ENCODE measurements at places on chromosomes 5 and 9.

DNA sequence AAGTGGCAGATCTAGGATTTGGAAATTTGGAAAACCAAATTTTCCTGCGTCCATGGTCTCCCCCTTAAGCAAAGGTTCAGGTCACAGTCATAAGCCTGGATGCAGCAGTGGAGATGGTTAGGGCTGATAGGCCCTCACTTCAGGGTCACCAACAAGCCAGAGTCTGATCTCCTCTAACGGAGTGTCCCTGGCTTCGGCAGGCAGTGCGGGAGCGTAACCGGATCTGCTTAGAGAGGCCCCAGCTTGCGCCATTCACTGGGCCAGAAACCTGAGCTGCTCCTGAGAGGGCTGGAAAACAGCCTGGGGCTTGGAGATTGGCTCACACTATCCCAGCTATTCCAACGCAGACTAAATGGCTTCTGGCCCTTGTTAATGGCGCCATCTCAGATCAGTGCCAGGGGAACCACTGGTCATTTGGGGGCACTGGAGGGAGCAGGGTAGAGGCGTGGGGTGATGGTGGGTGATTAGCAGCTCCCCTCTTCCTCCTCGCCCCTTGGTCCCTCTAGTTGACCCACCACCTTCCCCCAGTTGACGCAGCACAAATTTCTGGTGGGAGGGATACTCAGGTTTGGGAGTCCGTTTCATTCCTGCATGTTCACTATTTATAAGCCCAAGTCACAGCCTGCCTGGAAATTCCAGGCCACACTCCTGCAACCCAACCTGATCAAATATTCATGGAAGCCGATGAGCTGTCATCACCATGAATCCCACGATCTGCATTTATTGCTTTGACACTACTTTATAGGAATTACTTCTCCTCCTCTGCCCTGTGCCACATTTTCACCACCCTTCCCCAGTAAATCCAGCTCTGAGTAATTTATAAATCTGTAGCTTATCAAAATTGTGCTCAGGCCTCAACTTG, 134.6 kb upstream of the CPEB4 start:
- DNase-seq: no peak

- no peak for DNase-seq
Observed at GRCh38 chr9:109329638-109330258, 8.9 kb upstream of the EPB41L4B start.

DNA sequence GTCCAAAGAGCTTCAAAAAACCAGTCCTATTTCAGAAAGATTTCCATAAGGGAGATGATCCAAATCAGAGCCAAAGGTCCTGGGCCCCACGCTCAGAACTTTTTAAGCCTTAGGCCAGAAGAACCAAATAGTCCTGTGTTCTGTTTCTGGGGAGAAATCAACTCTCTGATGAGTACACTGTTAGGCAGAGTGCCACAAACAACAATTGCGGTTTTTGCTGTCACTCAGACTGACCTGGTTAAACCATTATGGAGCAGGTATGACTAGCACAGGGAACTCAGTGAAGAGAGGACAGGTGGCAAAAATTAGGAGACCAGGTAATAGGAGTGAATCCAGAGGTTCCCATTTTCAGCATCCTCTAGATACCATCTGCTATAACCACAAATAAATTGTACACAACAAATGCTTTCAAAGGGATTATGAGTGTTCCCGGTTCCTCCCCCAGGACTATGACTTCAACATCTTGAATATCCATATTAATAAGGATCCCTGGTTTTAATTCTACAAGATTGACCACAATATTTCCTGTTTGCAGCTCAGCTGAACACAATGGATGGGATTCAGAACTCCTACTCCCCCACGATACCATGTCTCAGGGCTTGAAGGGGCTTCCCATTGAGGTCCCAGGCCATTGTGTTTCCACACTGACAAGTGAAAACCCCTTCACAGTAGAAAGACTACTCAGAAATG, 52.1 kb upstream of the FREM1 start:
- no peak for DNase-seq

DNA sequence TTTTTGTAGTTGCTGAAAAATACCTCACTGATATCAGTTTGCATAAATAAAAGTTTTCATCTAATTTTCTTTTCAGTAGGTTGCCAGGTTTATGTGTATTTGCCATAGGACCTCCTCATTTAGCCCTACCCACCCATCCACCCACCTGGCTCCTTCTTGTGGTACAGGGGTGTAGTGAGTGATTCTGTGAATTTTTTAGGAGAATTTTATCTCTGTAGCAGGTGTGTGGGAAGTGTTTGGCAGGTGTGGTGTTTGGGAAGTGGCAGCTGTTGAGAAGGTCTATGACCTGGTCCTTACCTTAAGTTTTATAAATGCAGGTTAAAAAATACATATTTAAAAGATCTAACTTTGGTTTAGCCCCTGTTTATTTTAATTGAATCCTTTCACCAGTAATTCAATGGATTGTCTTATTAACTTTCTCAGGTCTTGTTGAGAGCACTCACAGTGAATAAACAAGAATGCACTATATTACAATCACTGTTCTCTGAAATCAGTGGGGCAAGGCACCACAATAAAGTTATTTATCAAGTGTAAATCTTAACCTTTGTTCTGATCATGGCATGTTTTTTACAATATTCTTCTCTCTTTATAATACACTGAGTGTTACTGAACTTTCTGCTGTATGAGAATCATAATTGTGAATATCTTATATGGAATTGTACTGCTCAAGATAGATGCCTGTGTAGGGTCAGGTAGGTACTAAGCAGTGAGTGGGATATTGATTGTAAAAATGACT, 189.1 kb downstream of the WDR70 start:
- no peak for DNase-seq

DNA sequence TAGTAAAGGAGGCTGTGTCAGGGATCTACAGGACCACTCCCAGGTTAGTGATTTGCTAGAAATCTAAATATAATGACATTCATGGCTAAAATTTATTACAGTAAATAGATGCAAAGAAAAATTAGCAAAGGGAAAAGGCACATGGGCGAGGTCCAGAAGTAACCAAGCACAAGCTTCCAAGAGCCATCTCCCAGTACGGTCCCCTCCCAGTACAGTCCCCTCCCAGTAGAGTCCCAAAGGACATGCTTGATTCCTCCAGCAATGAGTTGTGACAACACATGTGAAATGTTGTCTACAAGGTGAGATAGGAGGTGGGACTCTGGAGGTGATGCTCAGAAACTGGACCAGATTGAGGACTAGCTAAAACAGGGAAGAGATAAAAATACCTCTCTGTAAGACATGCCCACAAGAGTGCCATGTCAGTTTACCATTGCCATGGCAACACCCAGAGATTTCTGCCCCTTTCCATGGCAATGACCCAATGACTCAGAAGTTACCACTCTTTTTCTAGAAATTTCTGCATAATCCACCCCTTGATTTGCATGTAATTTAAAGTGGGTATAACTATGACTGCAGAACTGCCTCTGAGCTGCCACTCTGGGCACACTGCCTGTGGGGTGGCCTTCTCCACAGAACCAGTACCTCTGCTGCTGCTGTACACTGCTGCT, 27.9 kb upstream of the CEMIP2 start:
- no peak for DNase-seq

All from GM10248 (cell line).